ENCODE measurements at places on chromosomes 7 and 10. TPM values are rescaled to one million over a fixed set of nuclear protein-coding genes. Genes with fewer than 3 reads are reported as not detected.

The HHEX gene
- polyA plus RNA-seq, result 7.7 TPM

The HABP2 gene
- 0.07 TPM for polyA plus RNA-seq

The CHST12 gene
- polyA plus RNA-seq, result 7.4 TPM

The RNLS gene
- polyA plus RNA-seq, result 3.2 TPM

DNA sequence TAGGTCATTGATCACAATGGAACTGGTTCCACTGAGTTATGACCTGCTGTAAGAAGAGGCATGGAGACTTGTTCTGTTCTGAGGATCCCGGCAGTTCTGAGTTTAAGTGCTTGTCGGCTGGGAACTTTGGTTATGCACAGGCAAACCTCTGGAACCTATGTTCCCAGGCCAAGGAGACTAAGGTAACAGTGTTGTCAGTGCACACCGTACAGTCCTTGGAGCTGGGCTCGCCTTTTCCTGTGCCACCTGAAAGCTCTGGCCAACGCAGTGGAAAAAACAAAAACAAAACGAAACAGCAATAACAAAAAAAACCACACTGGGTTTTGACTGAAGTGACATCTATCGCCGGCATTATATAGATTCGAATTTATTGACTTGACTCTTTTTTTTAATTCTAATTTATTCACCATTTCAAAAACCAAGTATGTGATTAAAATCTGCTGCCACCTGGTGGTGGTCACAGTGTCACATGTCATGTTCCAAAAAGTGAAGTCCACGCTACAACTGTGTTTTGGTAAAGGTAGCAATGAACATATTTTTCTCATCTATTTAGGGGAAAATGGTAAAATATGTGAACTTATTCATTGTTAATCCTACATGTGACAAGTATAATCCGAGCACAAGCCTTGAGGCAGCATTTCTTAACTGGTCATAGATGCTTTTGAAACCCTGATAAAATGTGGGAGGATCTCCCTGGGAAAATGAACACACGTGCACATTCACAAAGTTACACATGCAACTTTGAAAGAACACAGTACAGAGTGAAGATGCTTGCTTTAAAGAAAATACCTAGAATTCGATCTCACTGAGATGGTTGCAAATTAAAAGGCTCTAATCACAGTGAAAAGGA is 113.8 kb upstream of the PPP2R2D start:
- DNase-seq, result peak; percentile 49

DNA sequence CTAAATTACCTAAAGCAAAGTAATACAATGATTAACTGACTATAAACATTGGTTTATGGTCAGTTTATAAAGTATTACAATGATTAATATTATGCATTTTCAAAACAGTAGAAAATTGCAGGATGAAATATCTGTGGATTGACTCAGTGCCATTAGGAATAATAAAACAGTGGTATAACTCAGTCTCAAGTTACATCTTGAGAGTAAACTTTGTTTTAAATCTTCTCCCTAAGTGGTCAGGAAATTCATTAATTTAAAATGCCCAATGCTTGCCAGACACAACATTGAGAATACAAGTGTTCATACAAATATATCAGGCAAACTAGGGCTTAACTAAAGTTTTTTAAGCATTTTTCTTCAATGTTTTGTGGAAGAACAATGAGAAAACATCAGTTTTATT is 257.8 kb downstream of the ETV1 start:
- DNase-seq, result no peak

- DNase-seq, result no peak
These were observed 13.4 kb downstream of the AIFM2 start for GRCh38 chr10:70119197-70119596.

- no peak for DNase-seq
These were observed 13.4 kb upstream of the EBLN1 start for GRCh38 chr10:22231260-22231659.

DNA sequence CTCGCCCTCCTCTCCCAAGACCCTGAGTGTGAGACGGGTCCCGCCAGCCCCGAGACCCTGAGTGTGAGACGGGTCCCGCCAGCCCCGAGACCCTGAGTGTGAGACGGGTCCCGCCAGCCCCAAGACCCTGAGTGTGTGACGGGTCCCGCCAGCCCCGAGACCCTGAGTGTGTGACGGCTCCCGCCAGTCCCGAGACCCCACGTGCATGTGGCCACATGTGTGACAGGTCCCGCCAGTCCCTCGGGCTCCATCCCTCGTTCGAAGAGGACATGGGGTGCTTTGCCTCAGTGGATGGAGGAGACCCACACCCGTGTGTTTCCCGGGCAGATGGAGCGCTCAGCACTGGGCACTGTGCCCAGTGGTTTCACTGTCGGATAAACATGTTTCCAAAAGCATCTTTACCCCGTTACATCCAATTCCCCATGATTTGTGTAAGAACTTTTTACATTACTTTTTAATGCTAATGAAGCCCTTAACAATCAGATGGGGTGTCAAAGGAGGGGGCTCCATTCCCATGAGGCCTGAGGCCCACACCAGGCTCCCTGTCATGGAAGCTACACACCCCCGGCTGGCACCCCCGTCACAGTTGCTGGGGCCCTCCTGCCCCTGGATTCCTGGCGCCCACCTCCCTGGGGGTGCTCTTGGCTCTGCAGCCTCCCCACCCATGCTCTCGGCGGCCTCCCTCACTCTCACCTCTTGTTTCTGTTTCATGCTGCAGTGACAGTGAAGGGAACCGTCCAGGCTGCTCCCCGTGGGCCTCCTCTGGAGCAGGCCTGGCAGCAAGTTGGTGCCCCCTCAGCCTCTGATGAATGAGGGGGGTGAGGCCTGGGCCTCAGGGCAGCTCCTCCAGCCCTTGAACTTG is 48.5 kb upstream of the CFAP46 start:
- no peak for DNase-seq

- no peak for DNase-seq
These were observed 13.9 kb downstream of the PIK3AP1 start for GRCh38 chr10:96706331-96706853.

DNA sequence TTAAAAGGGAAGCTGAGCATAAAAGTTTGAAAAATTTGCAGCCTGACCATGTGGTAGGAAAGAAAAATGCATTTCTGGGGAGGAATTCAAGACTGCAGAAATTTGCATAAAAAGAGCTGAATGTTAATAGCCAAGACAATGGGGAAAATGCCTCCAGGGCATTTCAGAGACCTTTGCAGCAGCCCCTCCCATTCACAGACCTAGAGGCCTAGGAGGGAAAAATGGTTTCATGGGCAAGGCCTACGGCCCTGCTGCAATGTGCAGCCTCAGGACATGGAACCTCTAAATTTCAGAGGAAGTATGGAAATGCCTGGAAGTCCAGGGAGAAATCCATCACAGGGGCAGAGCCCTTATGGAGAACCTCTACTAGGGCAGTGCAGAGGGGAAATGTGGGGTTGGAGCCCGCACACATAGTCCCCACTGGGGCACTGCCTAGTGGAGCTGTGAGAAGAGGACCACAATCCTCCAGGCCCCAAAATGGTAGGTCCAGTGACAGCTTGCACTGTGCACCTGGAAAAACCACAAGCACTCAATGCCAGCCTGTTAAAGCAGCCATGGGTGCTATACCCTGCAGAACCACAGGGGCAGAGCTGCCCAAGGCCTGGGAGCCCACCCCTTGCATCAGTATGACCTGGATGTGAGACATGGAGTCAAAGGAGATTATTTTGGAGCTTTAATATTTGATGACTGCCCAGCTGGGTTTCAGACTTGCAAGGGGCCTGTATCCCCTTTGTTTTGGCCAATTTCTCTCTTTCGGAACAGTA is 243.8 kb downstream of the DNAJB9 start:
- no peak for DNase-seq

Data from muscle of back (tissue), 13 donors.